CD4-positive, alpha-beta T cell treated with Interleukin-17A for 1 hour (primary cell): ENCODE measurements at places on chromosomes 1 and 21.

- no peak for DNase-seq
These were observed 883 bp downstream of the LAMTOR2 start for GRCh38 chr1:156055281-156056048.

DNA sequence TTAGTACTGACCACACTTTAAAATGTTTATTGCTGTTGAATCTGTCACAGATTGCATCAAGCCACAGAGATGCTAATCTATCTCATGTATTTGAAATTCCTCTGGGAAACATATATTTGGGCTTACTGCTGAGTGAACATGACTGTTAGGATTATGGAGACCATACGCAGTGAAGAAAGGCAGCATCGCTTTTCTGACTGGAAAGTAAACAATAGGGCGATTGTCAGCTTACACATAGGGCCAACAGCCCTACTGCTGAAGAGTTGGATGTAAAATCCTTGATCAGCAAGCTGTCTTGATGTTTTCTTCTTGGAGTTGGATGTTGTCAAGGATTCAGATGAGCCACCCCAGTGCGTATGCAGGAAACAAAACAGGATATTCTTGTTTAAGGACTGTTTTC is 368.7 kb upstream of the ADGRL2 start:
- no peak for DNase-seq

- no peak for DNase-seq
These were observed 2.0 kb upstream of the GJC2 start for GRCh38 chr1:228147768-228148167.

GRCh38 chr1:229507502-229507901 is 639 bp downstream of the NUP133 start:
- no peak for DNase-seq

DNA sequence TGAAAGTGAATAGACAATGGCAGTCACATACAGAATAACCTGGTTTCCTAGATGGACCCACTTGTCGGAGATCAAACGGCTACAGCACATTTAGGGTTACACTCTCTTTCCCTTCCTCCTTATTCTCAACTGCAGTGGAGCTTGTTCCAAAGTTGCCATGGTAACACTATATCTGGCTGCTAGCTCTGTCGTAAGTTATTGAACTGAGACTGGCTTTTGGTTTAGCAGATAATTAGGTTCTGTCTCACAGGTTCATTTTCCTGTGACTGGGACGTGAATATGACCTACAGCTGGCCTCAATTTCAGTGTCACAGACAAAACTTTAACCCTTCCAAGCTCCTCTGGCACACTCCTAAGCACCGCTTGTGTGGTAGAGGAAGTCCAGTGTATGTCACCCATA is 875.8 kb downstream of the USP25 start:
- no peak for DNase-seq

DNA sequence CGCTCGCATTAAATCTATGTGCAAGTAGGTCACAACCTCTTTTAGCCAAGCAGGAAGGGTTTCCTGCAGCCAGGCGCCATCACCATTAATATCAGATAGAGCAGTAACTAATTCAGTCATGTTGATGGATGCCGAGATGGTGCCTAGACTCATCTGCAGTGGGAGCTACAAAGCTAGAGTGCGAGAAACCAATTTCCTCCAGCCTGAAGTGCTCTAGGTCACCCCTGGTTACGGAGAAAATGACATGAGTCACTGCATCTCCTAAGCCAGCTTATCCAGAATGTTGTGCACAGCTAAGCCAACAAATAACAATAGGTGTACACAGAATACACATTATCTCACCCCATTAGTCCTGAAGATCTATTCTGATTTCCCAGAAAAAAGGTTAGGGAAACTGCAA is 36.0 kb downstream of the OVAAL start:
- DNase-seq = no peak

DNA sequence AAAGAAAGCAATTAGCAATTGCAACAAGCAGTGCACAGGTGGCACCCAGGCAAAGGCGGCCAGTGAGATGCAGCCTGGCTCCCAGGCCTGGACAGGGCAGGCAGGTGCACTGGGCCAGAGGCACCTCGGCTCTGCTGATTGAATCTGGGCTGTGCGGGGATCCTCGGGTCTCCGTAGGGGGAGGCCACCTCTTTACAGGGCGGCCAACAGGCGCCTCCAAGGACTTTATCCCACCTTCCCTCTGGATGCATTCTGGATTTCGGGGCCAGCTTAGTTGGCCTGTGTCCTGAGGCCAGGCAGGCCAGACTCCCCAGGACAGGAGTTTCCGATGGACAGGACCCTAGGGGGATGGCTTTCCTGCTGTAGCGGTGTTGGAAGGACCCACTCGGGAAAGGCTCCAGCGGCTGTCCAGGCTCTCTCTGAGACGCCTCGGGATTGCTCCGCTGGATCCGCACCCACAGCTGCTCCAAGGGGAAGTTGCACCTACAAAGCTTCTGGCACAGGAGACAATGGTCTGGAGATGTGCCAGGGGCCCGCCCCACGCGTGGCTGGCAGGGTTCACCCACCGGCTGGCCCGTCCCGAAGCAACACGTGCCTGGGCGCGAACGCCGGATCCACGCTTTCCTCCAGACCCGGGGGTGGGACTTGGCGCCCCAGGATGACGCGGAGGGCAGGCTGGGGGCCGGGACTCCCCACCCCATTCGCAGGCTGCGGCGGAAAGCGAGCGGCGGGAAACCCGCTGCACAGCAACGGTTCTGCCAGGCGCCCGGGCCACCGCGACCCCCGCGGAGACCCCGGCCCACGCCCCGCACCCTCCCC is 810 bp downstream of the SLC19A1 start:
- peak; percentile 79 for DNase-seq

DNA sequence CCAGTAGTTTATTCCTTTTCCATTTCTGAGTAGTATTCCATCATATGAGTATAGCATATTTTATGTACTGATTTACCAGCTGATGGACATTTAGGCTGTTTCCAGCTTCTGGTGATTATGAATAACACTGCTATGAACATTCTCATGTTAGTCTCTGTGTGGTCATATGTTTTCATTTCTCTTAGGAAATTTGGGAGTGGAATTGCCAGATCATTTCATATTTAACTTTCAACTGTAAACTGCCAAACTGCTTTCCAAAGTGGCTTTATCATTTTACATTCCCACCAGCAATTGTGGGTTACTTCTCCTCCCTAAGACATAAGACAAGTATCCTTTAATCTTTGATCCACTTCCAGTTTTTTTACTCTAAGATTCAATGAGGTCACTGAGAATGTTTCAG is 85.7 kb upstream of the RALGPS2 start:
- DNase-seq = no peak

- no peak for DNase-seq
These were observed 140.4 kb downstream of the BRINP2 start for GRCh38 chr1:177311111-177311510.

DNA sequence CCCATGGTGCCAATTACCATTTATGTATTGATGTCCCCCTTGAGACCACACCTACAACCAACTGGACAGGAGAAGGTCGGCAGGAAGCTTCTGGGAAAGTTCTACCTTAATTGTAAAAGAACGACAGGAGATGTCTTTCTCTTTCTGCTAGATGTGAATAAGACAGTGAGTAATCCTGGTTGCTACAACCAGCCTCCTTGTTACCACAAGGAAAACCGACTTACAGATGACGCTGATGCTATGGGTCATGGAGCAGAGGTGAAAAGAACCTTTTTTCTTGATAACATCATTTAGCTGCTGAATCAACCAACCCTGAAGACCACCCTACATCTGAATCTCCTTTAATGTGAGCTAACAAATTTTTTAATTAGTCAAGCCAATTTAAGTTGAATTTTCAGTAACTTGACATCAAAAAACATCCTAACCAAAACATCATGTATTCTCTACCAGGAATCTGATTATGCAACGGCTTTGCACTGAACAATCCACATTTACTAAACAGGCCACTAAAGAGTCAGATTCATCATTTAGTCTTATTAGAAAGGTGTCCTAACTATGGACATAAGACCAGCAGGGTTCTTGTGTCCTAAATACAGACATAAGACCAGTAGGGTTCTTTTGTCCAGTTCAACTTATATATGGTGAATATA is 23.0 kb downstream of the RGS2 start:
- no peak for DNase-seq
